ENCODE measurements at places on chromosomes 6 and 20. TPM values are rescaled to one million over a fixed set of nuclear protein-coding genes. Genes with fewer than 3 reads are reported as not detected.

GRCh38 chr6:75334266-75335040 is 49.9 kb upstream of the TMEM30A start:
- DNase-seq = no peak

- DNase-seq = no peak
Observed at GRCh38 chr6:148235446-148235845, 107.2 kb upstream of the SASH1 start.

DNA sequence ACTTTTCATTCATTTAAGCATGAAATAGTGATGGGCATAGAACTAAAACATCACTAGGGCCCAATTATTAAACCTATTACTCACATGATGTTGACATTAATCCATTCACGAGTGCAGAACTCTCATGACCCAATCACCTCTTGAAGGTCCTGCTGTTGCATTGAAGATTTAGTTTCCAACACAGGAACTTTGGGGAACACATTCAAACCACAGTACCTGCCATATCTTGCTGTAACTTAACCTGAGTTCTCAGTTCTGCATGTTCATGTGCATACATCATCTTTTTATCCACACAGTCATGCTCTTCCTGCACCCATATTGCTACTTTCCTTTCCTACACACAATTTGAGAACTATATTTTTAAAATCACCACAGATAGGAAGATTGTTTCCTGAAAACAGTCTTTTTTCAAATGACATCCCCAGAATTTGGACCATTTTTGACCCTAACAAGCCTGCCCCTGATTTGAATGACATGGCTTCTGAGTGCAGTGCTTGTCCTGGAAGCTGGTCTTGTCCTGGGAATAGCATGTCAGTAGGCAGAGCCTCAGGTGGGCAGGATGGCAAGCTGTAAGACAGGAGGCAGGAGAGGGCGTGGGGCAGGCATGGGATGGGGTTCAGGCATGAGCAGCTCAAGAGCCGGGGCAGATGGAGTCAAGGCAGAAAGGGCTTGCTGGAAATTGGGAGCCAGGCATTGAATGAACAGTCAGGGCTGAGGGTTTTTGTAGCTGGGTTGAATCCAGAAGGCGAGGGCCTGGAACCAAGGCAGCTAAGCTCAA is 49.2 kb upstream of the FOXC1 start:
- DNase-seq = no peak

The FUT9 gene
- total RNA-seq = not detected

The DNPH1 gene
- total RNA-seq = 65.5 TPM

DNA sequence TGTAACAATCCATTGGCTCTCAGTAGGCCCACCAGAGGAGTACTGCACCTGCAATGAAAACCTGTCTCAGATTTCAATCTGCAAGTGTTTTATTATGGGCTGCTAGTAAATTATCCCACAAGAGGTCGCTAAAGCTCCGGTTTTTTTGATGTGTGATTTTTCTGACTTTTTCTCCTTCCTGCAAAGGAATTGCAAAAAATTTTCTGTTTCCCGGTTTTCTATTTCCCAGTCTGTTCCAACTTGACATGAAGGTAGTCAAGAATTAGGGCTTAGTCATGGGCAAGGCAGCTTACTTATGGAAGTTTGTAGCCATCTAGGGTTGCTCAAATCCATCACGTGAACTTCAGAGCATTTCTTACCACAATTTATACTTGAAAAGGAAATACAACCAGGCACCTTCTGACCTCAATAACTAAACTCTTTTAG is 38.5 kb upstream of the AHI1 start:
- DNase-seq = peak; percentile 52

GRCh38 chr6:154488802-154489437 is 21.6 kb downstream of the CNKSR3 start:
- DNase-seq = no peak

The MLIP gene
- total RNA-seq = not detected

- no peak for DNase-seq
Observed at GRCh38 chr6:4670290-4670689, 105.9 kb upstream of the CDYL start.

The OPN5 gene
- not detected for total RNA-seq

GRCh38 chr20:49323622-49324238 is 45.9 kb upstream of the ZNFX1 start:
- peak; percentile 52 for DNase-seq

GRCh38 chr6:93621442-93621841 is 202.1 kb upstream of the EPHA7 start:
- DNase-seq = no peak

- no peak for DNase-seq
Observed at GRCh38 chr6:38171997-38172738, 352.6 kb downstream of the ZFAND3 start.

DNA sequence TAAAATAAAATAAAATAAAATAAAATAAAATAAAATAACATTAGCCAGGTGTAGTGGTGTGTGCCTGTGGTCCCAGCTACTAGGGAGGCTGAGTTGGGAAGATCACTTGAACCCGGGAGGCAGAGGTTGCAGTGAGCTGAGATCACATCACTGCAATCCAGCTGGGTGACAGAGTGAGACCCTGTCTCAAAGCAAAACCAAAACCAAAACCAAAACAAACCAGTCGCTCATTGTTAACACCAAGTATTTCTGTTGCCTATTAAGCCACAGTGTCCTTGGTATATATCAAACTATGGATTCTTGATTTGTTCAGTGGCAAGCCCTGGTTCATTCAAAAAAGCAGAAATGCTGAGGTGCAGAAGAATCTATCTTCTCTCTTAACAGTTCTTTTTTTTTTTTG is 65.7 kb downstream of the PYGB start:
- DNase-seq = no peak

GRCh38 chr20:4873396-4873795 is 127.9 kb downstream of the SLC23A2 start:
- DNase-seq = no peak

DNA sequence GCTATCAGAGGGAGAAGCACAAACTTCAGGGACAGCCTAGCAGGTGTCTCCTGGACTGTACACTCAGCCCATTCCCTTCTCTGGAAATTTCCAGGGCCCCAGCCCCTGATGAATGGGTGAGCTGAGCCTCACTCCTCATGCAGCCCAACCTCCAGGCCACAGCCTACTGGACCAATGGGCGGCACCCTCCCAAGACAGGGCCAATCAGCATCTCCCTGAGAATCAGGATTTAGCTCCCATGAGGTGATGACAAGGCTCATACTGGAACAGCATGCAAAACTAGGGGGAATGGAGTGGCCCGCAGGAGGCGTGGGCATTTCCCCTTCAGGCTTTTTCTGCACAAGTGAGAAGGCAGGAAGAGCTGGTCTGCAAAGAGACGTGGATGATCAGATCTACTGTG is 29.0 kb downstream of the NFATC2 start:
- no peak for DNase-seq

The KIF25 gene
- total RNA-seq = not detected

- no peak for DNase-seq
Observed at GRCh38 chr20:46828471-46828870, 66.2 kb upstream of the EYA2 start.

DNA sequence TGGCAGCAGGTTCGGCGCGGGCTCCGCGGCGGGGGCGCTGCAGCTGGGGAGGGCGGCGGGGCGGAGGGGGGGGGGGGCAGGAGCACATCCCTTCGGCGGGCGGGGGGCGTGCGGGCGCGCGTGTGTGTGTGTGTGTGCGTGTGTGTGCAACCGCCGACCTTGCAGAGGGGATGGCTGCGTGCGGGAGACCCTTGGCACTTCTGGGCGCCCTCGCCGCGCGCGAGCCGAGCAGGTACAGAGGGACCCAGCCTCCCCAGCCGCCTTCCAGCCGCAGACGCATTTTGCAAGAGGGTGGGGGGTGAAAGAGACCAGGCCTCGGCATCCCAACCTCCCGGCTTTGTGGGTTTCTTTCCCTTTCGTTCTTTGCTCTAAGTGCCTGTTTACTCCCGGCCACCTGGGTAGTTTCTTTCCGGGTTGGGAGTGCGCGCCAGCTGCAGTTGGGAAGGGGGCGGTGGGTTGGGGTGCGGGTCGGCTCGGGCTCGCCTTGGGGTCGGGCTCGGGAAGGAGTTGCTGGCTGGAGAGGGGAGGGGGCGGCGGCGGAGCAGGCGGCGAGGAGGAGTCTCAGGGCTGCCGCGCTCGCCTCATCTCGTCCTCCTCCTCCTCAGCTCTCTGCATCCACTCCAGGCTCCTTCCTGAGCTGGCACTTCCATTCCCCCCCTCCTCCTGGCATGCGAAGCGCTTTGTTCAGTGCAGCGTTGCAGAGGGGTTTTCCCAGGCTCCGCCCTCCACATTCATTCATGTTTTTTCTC is 620 bp downstream of the HIVEP1 start:
- peak; percentile 68 for DNase-seq

GRCh38 chr20:46260480-46260879 is 47.8 kb downstream of the CDH22 start:
- no peak for DNase-seq

GRCh38 chr6:102848796-102849195 is 1455.3 kb downstream of the GRIK2 start:
- DNase-seq = no peak

DNA sequence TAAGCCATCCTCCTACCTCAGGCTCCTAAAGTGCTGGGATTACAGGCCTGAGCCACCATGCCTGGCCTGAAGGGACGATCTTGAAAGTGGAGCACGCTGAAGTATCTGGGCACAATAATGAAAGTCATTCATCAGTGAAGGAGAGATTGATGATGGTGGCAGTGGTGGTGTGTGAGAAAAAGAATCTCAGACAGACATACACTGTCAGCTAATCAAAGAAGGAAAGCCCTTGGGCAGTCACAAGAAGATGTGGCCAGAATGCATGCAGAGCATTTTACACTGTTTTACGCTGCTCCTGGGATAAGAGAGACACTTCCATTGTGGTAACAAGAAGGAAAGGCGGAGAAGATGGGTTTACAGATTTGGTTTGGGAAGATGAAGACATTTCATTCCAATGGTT is 20.4 kb upstream of the BMP6 start:
- no peak for DNase-seq

GRCh38 chr6:25137916-25138232 is 141.3 kb upstream of the CARMIL1 start:
- no peak for DNase-seq

GRCh38 chr6:77926198-77926751 is 273.4 kb downstream of the MEI4 start:
- DNase-seq = no peak

DNA sequence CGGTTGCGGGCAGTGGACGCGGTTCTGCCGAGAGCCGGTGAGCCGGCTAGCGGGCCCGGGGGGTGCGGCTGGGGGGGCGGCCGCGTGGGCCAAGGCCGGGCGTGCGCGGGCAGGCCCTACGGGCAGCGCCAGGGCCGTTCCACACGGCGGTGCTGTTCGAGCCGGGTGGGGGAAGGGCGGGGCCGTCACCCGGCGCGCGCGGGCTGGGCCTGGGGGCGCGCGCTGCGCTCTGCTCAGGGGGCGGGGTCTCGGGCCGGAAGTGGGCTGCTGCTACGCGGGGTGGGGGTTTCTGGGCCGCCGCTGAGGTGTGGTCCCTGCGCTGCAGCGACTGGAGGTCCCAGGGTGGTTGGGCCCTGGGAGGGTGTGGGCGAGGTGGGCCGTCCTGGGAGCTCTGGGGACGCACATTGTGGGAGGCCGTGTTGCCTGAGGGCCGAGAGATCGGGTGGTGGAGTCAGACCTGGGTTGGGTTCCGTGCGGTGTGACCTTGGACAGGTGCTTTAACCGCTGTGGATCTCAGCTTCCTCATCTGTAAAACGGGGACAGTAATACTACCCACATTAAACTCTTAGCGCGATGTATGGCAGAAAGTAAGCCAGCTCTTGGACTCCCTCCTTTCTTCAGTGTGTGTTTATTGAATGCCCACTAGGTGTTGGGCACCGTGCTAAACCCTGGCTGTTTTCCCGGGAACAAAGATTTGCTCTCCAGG is 391 bp downstream of the MAPRE1 start:
- DNase-seq = peak; percentile 90

- peak; percentile 71 for DNase-seq
Observed at GRCh38 chr6:158707821-158708195, 58.0 kb downstream of the SYTL3 start.

DNA sequence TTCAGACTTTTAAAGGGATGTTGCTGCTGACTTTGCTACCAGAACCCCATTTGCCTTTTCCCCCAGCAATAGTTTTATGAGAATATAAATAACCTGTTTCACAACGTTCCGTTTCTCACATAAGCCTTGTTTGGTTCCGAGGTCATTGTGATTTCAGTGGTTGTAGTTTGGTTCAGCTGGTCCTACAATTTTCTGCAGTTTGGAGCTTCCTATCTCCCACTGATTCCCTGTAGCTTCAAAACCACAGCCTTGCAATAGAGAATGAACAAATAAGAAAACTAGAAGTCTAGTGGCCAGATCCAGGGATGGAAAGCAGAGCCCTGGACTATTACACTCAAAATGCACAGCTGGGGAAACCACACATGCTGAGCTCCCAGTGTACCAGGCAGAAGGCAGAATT is 24.1 kb upstream of the SH3BGRL2 start:
- no peak for DNase-seq

GRCh38 chr6:109984410-109984809 is 6.3 kb downstream of the GPR6 start:
- DNase-seq = no peak

The ASIP gene
- 0.82 TPM for total RNA-seq

DNA sequence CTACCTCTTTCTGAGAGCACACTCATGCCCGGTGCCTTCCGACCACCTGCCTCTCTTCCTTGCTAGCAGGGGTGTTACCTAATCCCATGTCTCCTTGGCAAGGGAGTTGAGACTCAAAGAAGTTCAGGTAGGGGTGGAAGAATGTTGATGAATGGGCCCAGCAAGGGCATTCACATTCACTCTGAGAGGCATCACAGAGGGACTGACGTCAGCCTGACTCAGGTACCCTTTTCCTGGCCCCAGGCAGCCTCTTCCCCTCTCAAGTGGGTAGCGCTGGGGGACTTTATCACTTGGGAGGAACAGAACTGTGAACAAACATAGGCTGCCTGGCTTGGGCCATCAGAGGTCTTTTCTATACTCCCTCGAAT is 35.3 kb downstream of the HM13 start:
- DNase-seq = no peak

DNA sequence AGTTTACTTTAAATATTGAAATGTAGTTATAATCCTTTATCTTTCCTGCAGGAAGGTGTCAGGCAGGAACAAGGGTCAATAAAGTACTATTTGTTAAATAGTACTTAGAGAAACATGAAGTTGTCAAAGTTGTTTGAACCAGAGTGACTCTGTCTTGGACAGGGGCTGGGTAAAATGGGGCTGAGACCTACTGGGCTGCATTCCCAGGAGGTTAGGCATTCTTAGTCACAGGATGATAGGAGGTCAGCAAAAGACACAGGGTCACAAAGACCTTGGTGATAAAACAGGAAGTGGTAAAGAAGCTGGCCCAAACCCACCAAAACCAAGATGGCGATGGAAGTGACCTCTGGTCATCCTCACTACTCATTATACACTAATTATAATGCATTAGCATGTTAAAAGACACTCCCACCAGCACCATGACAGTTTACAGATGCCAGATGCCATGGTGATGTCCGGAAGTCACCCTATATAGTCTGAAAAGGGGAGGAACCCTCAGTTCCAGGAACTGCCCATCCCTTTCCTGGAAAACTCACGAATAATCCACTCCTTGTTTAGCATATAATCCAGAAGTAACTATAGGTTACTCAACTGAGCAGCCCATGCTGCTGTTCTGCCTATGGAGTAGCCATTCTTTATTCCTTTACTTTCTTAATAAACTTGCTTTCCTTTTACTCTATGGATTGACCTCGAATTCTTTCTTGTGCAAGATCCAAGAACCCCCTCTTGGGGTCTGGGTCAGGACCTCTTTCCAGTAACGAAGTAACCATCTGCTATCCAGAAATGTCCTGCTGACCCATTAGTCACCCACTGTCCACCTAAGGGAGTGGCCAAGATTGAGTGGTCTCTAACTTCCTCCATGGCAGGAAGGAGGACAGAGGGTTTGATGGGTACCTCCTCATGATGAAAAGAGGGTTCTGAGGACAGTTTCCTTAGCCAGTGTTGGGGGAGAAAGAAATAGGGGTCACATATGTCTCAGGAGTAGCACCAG is 19.6 kb downstream of the SLC22A2 start:
- DNase-seq = no peak

The TP53TG5 gene
- total RNA-seq = not detected

The AKIRIN2 gene
- total RNA-seq = 129 TPM
